ENCODE measurements at places on chromosomes 1 and 21.
A peak's percentile ranks its signal among the peaks of the same experiment; 100 is the strongest.

- DNase-seq, result no peak
Measured at GRCh38 chr1:17834561-17835100, 79.5 kb downstream of the ACTL8 start.

GRCh38 chr1:87956750-87957149, 628.1 kb downstream of the LMO4 start:
- DNase-seq, result peak; percentile 33

DNA sequence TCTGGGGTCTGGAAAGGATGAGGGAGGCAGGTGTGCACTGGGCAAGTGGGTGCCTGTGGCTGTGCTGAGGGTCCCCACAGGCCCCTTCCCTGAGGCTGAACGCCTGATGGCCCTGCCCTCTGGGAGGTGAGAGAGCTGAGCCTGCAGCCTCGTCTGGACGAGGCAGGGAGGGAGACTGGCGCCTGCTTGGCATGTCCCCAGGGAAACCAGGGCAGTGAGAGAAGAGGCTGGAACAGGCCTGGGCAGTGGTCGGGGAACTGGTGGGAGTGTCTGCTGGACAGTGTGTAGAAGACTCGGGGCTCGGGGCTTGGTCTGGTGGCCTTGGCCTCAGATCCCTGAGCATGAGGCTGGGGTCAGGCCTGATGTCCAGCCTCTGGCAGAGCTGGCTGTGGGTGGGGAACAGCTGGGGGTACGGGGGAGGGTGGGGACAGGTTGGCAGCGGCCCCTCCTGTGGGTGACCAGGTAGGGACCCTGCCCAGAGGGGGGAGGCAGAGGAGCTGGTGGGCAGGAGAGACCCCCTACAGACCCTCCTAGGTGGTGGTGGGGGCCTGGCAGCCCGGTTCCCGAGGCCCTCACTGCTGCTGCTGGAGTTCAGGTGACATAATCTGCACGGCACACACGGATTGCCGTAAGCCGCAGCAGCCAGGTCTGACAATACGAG, 30.8 kb upstream of the PLCH2 start:
- DNase-seq, result no peak

DNA sequence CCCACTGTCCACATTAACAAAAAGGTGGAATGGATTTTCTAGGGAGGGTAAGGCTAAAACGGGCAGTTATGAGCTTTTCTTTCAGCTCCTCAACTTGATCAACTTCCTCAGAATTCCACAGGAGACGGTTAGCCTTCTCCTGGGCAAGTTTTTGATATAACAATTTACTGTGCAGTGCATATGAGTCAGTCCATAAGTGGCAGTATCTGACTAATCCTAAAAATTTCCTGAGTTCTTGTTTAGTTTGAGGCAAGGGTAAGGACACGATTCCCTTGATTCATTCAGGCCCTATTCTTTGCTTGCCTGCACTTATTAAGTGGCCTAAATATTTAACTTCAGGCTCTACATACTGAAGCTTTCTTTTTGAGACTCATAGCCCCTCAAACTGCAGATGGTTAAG, 6.2 kb upstream of the AADACL3 start:
- DNase-seq, result no peak

- DNase-seq, result no peak
Measured at GRCh38 chr21:42489006-42489563, 6.9 kb downstream of the RSPH1 start.

GRCh38 chr1:204080163-204080903, 7.4 kb downstream of the SOX13 start:
- DNase-seq, result peak; percentile 80

- no peak for DNase-seq
Measured at GRCh38 chr1:54352755-54353154, 53.4 kb downstream of the SSBP3 start.

GRCh38 chr1:205382561-205382960, 25.8 kb upstream of the KLHDC8A start:
- no peak for DNase-seq

GRCh38 chr1:74010206-74010605, 187.8 kb downstream of the LRRIQ3 start:
- DNase-seq, result no peak

All from HCEC 1CT (cell line).